IPS DF 6.9 (cell line): ENCODE measurements at places on chromosomes 1 and 21.

GRCh38 chr1:159946242-159947187 lies 1.1 kb upstream of the IGSF9 start:
- no peak for DNase-seq

- no peak for DNase-seq
Observed at GRCh38 chr1:216209125-216209524, 214.1 kb downstream of the USH2A start.

DNA sequence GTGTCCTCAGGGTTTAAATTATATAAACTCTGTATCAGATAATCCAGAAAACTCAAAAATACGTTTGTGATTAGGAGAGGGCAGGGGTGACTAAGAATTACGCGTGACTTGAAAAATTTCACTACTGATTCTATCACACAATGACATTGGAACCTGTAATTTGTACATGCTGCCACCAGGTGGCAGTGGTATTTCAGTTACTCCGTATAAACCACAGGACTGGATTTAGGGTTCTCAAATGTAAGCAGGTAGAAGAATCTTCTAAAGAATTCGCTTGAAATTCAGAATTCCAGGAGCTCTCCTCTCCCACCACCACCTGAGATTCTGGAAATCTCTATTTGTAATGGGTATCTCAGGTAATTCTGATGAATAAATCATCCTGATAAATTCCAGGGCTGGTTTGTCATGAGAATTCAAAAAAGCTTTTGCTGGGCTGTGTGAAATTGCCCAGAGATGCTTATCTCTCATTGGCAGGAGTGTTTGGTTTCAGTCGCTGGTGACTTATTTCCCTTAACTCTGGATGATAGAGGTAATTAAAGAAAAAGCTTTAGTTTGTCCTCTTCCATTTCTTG lies 1.7 kb upstream of the KRTAP7-1 start:
- DNase-seq = peak; percentile 20

DNA sequence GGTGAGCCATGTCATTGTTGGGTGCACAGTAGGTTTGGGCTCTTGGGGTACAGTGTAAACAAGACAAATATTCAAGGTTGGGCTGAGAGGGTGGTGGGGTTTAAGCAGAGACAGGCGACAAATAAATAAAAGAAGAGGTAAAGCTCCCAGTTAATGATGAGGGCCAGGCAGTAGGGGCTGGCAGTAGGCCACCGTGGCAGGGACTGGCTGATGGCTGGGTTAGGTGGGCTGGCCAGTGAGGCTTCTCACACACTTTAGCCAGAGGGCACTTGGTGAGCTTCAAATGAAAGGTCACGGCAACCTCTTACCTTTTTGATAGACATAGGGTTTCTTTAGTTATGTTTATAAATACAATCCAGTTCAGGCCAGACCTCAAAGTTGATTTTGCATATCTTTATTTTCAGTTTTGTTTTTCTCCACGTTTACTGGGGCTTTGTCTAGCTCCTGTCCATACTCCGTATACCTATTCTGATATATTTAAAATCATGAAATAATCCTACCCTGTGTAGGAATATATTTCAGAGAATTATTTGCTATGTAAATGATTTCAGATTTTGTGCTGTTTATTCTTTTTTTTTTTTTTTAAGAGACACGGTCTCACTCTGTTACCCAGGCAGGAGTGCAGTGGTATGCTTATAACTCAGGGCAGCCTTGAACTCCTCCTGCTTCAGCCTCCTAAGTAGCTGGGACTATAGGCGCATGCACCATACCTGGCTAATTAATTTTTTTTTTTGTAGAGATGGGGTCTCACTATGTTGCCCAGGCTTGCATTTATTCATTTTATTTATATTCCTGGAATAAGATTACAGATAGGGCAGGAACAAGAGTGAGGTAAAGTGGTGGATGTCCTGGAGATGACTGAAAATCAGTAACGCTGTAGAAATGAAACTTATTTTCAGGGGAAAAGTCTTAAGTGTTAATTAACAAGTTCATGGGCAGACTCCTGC lies 122.7 kb downstream of the RYR2 start:
- no peak for DNase-seq

- no peak for DNase-seq
Observed at GRCh38 chr1:117613969-117614729, 8.3 kb downstream of the TENT5C start.

GRCh38 chr1:245537992-245538391 lies 383.2 kb downstream of the KIF26B start:
- no peak for DNase-seq

DNA sequence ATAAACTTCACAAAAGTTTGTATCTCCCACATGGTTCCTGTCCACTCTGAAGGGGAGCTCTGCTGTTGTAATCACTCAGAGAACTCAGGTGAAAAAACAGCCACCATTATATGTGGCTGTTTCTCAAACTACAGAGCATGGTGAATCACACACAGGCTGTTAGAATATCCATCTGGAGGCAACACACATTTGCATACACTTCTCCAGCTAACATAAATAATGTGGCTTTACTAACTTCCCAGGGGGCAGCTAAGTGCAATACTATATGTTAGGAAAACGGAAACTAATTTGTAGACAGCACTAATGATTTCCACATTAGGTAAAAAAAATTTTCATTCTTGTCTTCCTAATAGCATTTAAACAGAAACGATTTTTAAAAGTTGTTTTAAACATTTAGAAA lies 49.3 kb downstream of the PTGFR start:
- no peak for DNase-seq

GRCh38 chr1:29330856-29331255 lies 94.5 kb downstream of the PTPRU start:
- no peak for DNase-seq

- no peak for DNase-seq
Observed at GRCh38 chr1:53556657-53557227, 97.5 kb downstream of the DMRTB1 start.

DNA sequence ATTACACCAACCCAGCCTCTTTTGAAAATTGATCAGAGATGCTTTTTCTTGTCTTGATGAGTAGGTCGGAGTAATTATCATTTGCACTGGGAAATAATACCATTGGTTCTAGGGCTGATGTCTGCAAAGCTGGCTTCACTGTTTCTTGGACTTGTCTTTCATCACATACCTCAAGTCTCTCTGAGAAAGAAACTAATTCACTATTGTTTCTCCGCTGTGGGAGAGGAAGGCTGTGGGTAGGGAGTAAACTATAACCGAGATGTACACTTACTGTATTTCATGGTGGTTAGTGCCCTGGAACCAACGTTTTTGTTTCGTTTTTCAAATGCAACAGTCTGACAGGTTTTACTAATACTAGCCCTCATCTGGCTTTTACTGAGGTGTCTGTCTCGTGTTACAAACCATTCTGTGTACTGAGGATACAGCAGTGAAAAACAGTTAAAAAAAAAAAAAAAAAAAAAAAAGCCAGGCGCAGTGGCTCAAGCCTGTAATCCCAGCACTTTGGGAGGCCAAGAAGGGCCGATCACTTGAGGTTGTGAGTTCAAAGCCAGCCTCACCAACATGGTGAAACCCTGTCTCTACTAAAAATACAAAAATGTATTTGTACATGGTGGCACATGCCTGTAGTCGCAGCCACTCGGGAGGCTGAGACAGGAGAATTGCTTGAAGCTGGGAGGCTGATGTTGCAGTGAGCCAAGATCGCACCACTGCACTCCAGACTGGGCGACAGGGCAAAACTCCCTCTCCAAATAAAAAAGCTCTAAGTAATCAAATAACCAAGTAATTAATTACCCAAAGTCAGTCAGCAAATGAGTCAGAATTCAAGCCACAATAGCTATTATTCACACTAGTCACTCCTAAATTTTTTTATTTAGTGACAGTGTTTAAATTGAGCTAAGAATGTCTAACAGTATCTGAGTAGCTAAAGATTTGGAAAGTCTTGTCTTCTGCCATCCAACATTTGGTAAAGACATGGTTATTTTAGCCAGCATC lies 23.3 kb downstream of the TOMM20 start:
- DNase-seq = no peak

DNA sequence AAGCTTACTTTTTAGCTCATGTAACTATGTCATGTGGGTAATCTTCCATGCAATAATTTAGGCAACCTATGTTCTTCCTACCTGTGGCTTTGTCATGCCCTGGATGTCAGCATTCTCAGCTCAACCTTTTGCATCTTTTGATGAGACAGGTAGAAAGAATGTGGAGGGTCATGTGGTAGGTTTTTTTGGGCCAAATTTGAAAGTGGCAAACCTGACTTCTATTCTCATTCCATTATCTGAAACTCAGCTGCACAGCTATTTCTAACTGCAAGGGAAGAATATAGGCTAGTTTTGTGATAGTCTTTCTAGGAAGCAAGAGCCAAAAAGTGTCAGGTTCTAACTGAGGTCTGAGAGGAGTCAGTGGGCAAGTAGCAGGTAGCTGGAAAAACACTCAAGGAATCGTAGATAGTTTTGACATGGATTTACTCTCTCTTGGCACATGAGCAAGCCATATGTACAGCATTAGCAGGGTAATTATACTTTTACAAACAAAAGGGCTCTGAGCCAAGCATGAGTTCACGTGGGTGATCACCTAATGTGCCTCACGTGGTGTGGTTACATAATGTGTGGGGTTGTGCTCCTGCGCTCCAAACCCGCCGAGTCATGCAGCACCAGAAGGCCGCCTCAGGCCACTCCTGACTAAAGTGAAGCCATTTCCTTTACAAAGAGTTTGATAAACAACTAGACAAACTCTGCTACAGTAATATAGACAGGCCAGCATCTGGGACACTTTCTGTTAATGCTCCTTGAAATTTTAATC lies 1013.8 kb downstream of the PLA2G4A start:
- no peak for DNase-seq

GRCh38 chr21:38561613-38562581 lies 63.6 kb upstream of the ERG start:
- DNase-seq = no peak

DNA sequence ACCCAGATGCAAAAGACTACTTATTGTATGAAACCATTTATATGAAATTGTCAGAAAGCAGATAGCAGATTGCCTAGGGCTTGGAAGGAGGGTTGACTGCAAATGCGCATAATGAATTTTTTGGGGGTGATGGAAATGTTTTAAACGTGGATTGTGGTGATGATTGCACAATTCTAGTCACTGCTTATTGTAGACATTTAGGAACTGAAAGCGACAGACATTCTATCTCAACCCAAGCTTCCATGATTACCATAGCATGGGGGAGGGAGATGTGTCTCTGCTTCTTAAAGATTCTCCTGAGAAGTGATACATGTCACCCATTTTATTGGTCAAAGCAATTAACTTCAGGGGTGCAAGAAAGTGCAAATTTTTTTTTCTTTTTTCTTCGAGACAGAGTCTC lies 2.8 kb upstream of the MTF2 start:
- DNase-seq = no peak

DNA sequence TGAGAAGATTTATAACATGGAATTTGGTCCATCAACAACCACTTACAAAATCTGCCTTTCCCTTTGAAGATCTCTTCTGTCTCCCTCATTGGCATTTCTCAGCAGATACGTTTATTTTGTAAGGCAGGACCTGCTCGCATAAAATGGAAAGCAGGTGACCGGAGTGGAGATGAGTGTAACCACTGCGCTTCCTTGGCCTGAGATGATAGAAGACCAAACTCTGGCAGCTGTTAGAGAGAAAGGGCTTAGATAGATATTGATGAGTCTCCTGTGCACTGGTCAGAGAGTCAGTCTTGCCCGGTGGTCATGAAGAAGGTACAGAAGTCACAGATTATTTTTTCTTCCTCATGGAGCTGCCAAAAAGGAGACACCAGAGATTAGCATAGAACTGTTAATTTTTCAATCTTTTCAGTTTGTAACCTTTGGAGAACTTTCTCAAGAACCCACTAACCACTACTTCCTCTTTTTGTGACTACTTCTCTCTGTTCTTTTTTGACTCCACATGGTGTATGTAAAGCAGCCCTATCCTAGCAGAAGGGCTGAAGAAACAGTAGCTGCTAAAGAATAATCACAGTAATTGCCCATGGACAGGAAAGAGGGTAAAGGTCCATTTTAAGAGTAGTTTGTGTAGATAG lies 47.6 kb downstream of the FCRL3 start:
- DNase-seq = no peak

DNA sequence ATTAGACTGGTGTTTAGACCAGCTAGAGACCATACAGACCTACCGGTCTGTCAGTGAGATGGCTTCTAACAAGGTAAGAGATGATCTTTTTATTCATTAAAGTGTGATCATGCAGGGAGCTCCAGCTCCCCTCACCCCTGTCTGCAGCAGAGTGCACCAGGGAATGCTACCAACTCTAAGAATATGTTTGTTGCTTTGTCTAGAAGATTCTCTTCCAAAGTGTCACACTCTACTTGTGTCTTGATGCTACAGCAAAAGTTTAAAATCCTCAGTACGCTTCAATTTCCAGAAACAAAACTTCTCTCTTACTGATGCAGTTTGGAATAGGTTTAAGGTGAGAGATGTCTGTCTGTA lies 201.4 kb upstream of the SGIP1 start:
- DNase-seq = no peak

GRCh38 chr1:223087291-223088255 lies 55.5 kb downstream of the TLR5 start:
- no peak for DNase-seq

DNA sequence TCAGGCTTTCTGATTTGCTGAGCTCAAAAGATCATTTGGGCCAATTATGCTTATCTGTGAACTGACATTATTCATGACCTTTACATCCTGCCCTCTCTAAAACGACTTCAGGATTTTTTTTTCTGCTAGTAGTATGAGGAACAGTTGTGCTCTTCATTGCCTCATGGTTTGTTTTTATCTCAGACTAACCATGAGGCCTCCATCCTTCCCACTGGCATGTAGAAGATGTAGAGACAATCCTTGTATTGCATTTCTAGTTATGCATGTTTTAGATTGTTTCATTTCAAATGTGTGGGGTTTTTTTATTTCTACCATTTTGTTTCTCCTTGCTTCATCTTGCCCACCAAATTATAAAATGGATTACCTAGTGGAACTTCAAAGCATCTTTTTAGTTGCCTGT lies 82.8 kb upstream of the C1orf87 start:
- no peak for DNase-seq

DNA sequence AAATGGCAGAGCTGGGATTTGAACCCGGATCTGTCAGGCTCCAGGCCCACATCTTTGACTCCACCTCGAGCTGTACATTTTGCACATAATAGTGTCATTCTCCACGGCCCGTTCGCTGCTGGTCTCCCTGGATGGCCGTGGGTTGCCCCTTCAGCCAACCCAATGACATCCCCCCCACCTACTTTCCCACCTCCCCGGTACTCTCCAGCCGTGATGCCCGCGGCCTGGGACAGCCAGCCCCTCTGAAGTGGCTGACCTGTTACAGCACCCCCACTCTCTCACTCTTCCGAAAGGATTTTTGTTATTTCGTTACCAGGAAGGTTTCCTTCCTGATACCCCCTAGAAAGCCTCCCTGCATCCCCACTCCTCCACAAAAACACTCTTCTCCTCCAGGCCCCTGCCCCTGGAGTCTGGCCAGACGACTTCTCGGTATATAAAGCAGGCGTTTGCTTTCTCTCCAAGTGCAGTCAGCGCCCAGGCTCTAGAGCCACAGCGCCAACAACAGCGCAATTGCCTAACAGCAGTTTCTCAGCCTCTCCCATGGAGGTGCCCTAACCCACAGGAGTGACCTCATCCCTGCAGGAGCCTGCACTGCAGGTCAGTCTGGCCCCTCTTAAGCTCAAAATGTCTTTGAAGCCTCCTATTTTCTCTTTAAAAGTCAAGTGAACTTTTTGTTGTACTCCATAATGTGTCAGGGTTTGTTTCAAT lies 14.5 kb upstream of the GJB5 start:
- no peak for DNase-seq

GRCh38 chr1:29575277-29575676 lies 339.0 kb downstream of the PTPRU start:
- DNase-seq = no peak

GRCh38 chr1:26203642-26204318 lies 13.4 kb downstream of the CATSPER4 start:
- DNase-seq = no peak

GRCh38 chr21:25234857-25235801 lies 372.2 kb downstream of the MRPL39 start:
- DNase-seq = no peak
